RWPE1 (cell line): ENCODE measurements at places on chromosomes 11 and 22.

DNA sequence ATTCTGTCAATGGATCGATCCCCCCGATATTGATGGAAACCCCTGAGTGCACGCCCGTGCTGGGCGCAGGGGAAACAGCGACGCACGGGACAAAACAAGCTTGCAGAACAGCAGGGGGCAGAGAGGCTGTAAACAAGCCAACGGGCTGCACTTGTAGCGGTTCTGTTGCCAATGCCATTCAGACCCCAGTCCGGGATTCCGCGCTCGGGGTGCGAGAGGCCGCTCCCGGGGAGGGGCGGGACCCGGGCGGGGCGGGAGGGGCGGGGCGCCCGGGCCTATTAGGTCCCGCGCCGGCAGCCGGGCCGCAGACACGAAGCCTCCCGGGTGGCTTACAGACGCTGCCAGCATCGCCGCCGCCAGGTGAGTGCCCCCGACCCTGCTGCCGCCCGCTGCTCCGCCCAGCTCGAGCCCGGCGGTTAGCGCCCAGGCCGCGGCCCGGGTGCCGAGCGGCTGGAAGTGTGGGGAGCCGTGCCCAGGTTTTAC is at the start of gene BIK:
TSS of gene BIK (plus strand) at position 307 of the 483 bp plus-strand sequence. CDS start 13,273 bp downstream, outside the sequence.
- DNase-seq = peak; percentile 19

DNA sequence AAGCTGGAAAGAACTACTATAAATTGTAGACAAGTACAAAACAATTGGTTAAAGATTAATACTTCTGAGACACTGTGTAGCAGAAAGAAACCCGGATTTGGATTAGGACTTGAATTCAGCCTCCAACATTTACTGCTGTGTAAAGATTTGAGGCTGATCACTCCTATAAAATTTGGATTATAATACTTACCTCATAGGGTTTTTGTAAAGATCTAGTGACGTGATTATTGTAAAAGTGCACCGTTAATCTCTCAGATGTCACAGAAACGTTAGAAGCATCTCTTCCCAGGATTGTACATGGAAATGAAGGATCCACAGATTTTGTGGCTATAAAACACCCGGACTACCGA is 323 bp upstream of the HIKESHI start:
- DNase-seq = no peak

GRCh38 chr11:1869427-1870325 is 16.8 kb downstream of the LSP1 start:
- no peak for DNase-seq

GRCh38 chr11:79538775-79539174 is 97.9 kb upstream of the TENM4 start:
- DNase-seq = peak; percentile 19

- DNase-seq = no peak
Observed at GRCh38 chr11:95608093-95608492, 181.5 kb downstream of the FAM76B start.
